ENCODE measurements at places on chromosomes 2 and 18.

DNA sequence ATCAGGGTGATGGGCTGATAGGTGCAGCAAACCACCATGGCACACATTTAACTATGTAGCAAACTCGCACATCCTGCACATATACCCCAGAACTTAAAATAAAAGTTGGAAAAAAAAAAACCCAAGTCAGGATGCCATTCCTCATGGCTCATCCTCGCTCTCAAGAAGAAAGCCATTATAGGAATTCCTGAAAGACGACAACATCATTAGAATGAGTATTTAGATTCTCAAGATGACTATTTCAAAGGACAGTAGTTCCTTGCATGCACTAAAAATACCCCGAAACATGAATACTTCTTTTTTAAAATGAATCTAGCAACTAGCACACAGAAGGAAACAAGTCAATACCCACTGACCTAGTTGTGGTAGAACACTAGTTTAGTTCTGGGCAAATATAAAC is 285.8 kb upstream of the REV1 start:
- no peak for DNase-seq

- DNase-seq, result no peak
Measured at GRCh38 chr2:54009549-54009948, 38.8 kb upstream of the PSME4 start.

DNA sequence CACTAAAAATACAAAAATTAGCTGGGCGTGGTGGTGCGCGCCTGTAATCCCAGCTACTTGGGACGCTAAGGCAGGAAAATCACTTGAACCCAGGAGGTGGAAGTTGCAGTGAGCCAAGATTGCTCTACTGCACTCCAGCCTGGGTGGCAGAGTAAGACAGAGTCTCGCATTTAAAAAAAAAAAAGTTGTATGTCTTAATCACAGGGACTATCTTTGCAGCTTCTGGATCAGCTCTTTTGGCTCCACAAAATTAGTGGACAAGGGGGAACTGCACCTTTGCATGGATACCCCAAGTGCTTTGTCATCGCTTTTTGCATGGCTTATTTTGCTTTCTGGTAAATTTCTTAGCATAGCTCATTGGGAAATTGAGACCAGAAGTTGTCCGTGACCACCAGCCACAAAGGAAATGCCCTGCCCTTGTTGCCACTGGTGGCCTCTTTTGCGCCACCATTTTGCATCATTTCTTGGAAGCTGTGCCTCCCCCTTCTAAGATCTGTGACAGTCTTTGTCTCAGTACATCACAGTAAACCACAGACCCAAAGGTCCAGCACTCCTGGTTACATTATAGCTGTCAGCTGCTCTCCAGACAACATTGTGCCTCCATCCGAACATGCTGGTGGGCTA is 43.9 kb upstream of the PCBP1 start:
- no peak for DNase-seq

- DNase-seq, result no peak
Measured at GRCh38 chr2:239312081-239312511, 88.7 kb downstream of the HDAC4 start.

GRCh38 chr18:50240080-50240563 is 26.2 kb downstream of the CFAP53 start:
- DNase-seq, result no peak

DNA sequence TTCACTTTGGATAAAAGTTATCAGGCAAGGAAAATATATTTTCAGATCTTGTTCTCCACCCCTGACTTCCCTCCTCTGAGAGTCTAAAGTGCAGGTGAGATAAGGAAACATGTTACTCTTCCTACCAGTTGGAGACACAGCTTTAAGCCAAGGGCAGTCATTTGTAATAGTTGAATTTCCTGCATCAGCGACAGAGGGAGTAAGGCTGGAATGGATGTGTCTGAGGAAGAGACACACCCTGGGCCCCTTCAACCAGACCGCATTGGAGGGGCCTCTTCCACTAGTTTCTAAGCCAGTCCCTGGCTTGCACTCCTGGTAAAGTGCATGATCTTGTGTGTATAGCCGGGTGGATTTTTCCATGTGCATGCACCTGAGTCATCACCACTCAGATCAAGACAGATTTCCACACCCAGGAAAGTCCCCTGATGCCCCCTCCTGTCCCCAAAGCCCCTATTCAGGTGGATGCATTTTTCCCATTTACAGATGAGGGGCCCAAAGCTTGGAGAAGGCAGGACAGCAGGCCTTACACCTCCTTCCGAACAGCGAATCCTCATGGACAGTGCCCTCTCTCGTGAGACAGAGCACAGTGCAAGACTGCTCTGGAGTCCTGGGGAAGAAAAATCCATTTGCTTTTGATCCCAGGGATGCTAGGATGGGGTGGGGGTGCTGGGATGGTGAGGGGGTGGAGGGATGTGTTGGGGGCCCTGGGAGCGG is 66.7 kb upstream of the SH3RF3 start:
- DNase-seq, result no peak

GRCh38 chr18:40357536-40357935 is 1597.5 kb upstream of the PIK3C3 start:
- DNase-seq, result no peak

GRCh38 chr2:119700866-119701265 is 21.9 kb downstream of the TMEM177 start:
- peak; percentile 36 for DNase-seq

GRCh38 chr2:19898592-19899329 is 3.0 kb downstream of the TTC32 start:
- no peak for DNase-seq

DNA sequence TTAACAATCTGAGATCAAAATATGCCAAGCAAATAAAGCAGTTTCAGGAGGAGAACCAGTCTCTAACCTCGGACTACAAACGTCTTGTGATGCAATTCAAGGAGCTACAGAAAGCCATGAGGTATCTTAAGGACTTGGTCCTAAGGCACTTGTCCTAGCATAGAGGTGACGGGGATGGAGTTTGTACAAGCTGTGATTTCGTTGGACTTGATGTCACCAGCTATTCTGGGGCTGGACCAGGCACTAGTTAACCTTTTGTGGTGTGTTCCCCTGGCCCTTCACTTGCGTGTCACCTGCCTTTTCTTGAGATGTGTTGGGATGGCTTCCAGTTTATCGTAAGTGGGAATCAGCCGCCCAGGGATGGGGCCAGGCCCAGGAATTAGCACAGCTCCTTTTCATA is 33.7 kb downstream of the OTOF start:
- DNase-seq, result no peak

DNA sequence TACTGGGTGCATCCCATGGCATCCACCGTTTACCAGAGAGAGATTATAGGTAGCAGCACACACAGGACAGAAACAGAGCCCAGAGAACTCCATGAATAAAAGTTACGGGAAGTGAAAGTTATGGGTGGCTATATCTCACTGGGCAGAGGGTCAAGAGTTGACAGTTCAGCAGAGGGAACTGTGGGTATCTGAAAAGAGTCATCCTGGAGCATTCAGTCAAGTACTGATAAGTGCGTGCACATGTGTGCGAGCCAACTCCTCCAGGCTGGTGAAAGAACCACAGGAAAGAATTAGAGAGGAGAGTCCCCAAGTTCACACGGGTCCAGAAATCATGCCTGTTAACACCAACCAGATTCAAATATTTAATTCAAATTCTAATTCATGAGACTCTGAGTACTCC is 1588.2 kb downstream of the LRP1B start:
- DNase-seq, result no peak

- DNase-seq, result peak; percentile 7
Measured at GRCh38 chr18:79589601-79590091, 90.0 kb upstream of the CTDP1 start.

DNA sequence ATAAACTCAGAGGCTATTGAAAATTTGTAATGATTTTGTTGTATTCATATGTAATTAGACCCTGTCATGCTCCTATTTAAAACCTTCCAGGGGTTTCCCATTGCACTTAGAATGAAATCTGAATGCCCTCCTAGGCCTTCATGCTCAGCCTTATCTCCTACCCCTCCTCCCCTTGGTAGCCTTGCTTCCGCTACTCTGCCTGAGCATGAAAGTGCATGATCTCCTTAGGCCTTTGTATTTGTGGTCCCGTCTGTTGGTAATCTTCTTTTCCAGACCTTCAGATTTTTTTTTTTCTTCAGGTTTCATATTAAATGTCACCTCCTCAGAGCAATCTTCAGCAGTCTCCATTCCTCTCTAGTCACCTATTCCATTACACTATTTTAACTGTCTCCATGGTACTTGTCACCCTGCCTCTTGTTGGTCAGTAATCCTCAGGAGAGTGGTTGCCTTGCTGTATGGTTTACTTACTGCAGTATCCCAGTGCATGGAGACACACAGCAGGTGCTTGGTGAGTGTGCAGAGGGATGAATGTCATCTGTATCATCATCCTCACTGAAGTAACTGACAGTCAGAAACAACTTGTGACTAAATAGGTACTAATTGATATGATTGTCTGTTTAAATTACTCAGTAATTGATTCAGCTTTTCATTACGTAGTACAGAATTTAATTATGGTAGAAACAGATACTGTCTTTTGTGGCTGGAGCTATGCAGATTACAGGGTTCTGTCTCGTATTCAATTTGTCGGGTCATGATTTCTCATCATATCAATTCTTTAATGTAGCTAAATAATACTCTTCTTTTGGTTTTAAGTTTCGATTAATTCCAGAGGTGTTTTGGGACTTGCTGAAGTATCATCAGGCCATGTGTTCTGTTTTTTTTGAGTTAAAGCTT is 63.9 kb downstream of the PHLPP1 start:
- no peak for DNase-seq

DNA sequence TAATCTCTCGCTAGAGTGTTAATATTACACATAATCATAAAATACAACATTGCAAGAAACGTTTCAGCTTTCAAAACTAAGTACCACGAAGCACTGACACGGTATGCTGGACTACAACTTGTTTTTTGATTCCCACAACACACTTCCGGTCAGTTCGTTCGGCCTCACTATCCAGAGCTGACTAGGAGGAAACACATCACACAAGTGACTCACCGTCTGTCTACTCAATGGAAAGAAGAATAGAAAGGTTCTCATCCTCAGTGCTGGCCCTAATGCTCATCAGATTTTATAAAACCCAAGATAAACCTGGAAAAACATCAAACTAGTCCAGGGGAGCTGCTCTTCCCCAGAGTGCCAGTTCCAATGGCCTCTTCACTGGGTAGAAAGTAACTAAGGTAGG is 42.9 kb downstream of the ZNF385B start:
- DNase-seq, result no peak

All from WTC11 (cell line).